ENCODE measurements at places on chromosomes 13 and 19. TPM values are rescaled to one million over a fixed set of nuclear protein-coding genes. Genes with fewer than 3 reads are reported as not detected.

DNA sequence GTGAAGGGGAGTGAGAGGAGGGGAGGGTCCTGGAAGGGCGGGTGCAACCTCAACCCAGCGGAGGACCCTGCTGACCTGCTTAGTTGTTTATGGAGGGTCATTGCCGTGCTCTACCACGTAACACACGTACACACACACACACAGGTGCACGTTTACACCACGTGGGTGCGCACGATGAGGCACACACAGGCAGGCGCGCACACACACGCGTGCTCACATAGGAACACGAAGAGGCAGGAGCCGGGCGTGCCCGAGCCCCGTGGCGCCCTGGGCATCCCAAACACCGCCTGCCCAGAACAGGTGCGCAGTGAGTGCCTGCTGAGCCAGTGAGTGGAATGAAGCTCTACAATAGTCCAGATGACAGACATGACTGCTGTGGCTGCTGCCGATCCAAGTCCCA lies 11.2 kb upstream of the MADCAM1 start:
- peaks cover 14% of the 10 kb centered on the region for H3K27me3 ChIP-seq
- no peak overlapping the region for H3K27ac ChIP-seq
- H3K4me1 ChIP-seq = peaks cover 22% of the 10 kb centered on the region
- H3K36me3 ChIP-seq = no peaks in the 10 kb centered on the region

GRCh38 chr13:99757756-99758459 lies 213.7 kb downstream of the ZIC5 start:
- no peaks in the 10 kb centered on the region for H3K27me3 ChIP-seq
- DNase-seq = no peak

DNA sequence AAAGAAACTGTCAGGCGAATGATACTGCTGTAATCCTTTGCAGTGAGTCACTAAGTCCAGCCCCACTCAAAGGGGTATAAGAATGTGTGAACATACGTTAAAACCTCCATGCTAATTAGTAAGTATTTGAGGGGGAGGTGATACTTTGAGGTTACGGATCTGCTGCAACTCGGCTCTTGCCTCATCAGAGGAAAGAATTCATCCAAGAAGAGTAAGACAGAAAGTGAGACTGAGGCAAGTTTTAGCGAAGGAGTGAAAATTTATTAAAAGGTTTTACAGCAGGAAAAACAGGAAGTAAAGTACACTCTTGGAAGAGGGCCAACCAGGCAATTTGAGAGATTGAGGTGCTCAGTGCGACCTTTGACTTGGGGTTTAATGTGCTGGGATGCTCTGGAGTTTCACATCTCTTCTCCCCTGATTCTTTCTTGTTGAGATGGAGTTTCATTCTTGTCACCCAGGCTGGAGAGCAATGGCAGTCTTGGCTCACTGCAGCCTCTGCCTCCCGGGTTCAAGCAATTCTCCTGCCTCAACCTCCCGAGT lies 9.8 kb downstream of the CLEC4M start:
- no peak overlapping the region for H3K27ac ChIP-seq
- no peaks in the 10 kb centered on the region for H3K36me3 ChIP-seq
- H3K27me3 ChIP-seq = peaks cover 12% of the 10 kb centered on the region
- peaks cover 20% of the 10 kb centered on the region for H3K4me1 ChIP-seq
- no peak overlapping the region for H3K4me3 ChIP-seq
- DNase-seq = no peak

DNA sequence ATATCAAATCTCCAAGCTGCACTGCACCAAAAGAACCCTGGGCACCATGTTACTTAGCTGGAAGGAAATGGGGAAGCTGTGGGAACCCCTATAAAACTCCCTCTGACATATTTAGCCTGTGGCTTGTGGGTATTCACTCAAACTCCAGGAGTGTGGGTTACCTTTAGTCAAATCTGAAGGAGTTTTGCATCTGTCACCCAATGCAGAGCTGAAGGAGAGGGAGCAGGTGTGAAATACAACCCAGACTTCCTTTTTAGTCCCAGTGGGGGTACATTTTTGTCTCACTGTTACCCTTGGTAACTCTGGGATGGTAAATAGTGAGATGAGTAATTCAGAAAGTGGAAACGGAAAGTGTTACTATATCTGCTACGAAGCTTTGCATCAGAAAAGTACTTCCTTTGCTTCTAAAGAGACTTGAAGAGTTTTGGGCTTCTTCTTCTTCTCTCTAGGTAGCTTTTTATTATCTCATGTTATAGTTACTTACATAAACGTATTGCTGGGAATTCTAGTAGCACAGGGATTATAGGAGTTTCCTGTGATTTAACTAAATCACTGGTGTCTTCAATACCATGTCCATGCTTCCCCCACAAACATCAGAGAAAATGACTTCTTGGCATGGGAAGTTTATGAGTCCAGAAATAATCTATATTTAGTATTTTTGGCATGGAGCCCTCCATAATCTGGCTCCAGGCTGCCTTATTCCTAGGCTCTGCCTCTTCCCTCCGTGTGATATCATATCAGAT lies 105.9 kb downstream of the AKAP11 start:
- H3K4me3 ChIP-seq = no peak overlapping the region
- no peak overlapping the region for H3K27ac ChIP-seq
- H3K4me1 ChIP-seq = no peaks in the 10 kb centered on the region
- H3K27me3 ChIP-seq = no peaks in the 10 kb centered on the region
- DNase-seq = no peak

FXYD3 gene
- 745 TPM for total RNA-seq

ZNF154 gene
- total RNA-seq = 0.13 TPM

Measured in suprapubic skin (tissue), 4 donors.